Tibial artery (tissue), 4 donors: ENCODE measurements at places on chromosomes 12 and 14.

- no peak for DNase-seq
Measured at GRCh38 chr14:76456200-76456599, 80.3 kb downstream of the ESRRB start.

DNA sequence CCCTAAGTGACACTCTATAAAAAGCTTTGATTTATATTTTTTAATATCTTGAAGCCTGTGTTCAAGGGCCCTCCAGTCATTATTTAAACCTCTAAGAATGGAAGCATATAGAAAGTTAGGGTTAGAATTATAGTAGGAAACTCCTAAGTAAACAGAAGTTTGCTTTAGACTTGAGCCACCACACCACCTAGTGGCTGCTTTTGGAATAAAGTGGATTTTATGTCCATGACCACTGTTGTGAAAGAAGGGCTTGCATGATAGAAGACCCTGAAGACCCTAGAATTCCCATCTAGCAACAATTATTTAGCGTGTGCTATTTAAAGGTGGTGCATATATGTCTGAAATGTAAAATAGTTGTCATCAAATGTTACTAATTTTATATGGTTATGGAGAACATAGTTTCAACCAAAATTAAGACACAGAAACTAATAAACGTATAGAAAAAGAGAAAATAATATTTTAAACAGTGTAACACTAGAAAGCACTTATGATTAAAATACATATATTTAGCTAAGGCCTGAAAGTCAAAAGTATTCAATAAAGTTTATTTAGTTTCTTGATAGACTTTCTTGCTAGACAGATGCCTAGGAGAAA, 21.3 kb downstream of the LRRIQ1 start:
- peak; percentile 24 for DNase-seq

GRCh38 chr12:122006186-122006926, 15.3 kb upstream of the BCL7A start:
- DNase-seq, result no peak

DNA sequence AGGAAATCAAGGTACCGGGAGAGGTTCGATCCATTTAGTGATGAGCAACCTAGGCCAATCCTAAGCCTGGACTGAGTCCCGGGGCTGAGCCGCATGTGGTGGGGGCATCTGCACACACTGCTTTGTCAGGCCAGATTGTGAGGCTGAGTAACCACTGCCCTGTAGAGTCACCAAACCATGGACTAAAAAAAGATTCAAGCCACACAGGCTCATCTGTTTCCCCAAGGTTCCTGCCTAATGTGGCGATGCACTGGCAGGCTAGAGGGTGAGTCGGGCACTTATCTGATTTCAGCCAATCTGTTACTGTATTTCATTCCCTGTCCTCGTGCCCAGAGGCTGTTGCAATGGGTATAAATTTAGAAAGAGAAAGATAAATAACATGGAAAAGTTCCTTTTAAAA, 140.8 kb downstream of the TTC7B start:
- peak; percentile 67 for DNase-seq

- no peak for DNase-seq
Measured at GRCh38 chr14:23539248-23540140, 12.1 kb downstream of the ZFHX2 start.

- DNase-seq, result no peak
Measured at GRCh38 chr14:48725051-48725734, 861.0 kb downstream of the RPS29 start.

- DNase-seq, result no peak
Measured at GRCh38 chr12:87382959-87383566, 646.1 kb downstream of the C12orf50 start.

DNA sequence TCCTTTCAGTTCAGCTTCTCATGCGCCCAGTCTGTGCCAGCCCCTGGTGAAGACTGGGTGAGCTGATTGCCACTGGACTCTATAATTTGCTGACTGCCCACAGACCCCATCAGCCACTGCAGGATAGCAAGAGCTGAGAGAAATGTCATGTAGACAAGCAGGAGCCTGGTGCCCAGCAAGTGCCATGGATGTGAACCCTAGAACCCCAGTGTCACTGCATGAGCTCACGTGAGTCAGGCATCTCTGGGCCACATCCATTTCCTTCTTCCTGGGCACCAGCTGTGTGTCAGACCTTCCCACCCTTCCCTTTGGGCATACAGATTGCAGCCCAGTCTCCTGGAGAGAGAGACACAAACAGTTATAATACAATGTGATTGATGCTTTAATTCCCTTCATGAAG, 73.8 kb downstream of the NTF3 start:
- DNase-seq, result no peak

DNA sequence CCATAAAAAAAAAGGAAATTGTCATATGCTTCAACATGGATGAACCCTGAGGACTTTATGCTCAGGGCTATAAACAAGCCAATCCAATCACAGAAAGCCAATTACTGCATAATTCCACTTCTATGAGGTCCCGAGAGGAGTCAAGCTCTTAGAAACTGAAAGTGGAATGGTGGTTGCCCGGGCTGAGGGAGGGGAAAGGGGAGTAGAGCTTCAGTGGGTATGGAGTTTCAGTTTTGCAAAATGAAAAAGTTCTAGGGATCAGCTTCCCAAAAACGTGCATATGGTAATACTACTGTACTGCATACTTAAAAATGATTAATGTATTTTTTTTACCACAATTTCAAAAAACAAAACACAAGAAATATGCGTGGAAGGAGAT, 52.0 kb downstream of the RNF34 start:
- no peak for DNase-seq

- no peak for DNase-seq
Measured at GRCh38 chr14:43135877-43136411, 1371.1 kb downstream of the FSCB start.
